ENCODE measurements at places on chromosomes 7 and 10.

DNA sequence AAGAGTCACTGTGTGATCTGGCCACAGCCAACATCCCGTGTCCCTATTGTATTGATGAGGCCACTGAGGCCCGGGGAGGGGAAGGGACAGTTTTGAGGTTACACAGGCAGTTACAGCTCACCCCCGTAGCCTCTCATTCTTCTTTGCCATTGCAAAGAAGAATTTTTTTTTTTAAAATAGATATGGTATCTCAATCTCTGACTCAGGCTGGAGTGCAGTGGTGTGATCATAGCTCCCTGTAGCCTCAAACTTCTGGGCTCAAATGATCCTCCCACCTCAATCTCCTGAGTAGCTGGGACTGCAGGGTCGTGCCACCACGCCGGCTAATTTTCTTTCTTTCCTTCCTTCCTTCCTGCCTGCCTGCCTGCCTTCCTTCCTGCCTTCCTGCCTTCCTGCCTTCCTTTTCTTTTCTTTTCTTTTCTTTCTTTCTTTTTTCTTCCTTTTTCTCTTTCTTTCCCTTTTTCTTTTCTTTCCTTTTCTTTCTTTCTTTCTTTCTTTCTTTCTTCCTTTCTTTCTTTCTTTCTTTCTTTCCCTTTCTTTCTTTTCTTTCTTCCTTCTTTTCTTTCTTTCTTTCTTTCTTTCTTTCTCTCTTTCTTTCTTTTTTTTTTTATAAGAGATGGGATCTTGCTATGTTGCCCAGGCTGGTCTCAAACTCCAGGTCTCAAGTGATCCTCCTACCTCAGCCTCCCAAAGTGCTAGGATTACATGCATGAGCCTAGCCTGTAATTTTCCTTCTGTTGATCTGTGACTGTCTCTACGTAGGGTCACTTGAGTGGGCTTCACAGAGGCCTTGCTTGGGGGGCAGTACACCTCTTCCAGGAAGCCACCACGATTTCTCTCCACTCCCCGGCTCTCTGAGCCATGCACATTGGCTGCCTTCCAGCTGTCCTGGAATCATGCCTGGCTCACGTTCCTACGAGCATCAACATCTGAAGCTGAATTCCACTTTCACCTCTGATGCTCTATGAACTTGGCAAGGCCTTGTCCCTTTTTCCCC, 31.3 kb downstream of the TMEM270 start:
- DNase-seq = no peak

GRCh38 chr7:50908628-50909290, 126.1 kb upstream of the GRB10 start:
- no peak for DNase-seq

DNA sequence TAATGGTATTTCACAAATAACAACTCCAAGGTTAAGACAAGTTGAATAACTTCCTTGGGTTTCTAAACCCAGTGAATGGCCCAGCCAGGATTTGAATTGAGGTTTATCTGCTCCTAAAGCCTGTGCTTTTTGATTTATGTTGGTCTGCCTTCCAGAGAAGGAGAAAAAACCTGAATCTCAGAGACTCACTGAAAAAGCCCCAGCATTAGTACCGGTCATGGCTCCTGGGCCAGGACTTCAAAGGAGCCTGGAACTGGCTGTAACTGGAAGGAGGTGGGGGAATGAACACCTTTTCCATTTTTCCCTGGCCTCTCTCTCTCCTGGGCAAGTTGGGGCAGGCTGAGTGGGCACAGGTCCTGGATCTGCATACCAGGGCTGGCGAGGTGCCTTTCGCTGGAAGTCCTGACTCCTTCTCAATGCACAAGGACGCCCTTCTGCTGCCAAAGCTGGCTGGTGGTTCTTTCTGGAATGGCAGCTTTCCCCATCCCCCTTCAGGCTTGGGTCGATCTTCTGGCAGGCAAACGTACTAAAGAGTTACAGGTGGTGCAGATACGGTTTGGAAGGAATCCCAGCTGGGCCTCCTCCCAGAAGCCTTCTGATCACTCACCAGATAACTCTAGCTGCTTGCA, 268.2 kb downstream of the PTEN start:
- no peak for DNase-seq

DNA sequence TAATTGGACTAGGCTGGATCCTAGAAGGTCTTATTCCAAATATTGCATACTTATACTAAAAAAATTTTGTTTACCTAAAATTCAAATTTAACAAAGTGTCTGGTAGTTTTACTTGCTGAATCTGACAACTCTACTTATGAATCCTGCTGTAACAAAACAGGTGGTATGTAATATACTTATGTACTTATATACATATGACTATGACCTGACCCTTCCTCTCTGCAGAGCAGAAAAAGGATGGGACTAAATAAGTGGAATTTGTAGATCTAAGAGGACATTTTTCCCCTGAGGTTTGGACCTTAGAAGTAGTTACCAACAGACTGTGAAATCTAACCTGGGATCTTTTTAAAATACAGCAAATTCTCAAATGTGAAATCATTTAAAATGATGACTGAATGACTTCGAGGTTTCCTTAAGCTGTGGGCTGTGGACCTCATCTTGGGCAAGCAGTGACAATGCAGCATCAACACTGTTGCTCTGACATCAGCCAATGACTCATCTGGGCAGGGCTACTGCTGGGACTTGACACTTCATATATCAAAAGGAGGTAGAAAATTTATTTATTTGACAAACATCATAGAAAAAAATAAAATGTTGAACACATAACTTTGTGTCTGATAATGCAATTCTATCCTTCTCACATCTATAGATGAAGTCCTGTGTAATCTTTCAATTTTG, 73.6 kb downstream of the RELN start:
- DNase-seq = no peak

DNA sequence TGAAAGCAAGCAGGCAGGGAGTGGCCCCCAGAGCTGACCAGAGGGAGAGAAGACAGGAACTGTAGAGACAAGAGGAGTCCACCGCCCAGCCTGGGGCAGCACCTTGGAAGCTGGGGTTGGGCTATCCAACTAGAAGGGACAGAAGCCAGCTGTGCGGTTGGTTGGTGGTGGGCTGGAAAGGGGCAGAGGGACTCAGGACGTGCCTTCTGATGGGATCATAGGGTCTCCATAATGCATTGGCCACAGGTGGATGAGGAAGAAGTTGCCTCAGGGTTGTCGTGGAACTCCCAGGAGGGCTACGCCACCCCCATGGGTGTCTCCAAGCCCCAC, 114.0 kb upstream of the RET start:
- no peak for DNase-seq

DNA sequence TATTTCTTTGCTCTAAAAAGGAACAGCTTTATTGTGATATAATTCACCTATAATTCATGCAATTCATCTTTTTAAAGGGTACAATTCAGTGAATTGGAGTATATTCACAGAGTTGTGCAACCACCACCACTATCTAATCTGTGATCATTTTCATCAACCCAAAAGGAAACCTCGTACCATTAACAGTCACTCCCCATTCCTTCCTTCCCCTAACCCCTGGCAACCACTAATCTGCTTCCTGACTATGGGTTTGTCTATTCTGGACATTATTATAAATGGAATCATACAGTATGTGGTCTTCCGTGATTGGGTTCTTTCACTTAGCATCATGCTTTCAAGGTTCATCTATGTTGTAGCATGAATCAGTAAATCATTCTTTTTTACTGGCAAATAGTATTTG, 52.3 kb downstream of the MKI67 start:
- DNase-seq = no peak

- no peak for DNase-seq
These were observed 89.4 kb downstream of the SH3PXD2A start for GRCh38 chr10:103765981-103766380.

DNA sequence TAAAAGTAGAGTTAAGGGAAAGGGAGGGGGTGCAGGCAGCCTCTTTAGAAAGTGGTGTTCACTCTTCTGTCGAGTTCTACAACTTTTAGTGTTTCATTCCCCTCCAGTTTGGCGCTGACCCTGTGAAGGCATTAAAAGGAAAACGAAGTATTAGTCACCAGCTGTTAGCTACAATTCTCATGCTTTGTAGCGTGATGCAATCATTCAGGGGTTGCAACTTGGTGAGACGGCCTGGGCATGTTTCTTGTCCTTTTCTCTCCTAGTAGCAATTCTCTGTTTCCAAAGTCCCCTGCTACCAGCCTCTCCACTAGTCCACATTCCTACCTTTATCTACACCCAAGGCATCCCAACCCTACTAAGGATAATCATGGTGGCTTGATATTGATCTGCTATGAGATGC, 33.7 kb upstream of the DGKI start:
- no peak for DNase-seq

GRCh38 chr7:92563345-92563744, 26.8 kb downstream of the FAM133B start:
- no peak for DNase-seq

DNA sequence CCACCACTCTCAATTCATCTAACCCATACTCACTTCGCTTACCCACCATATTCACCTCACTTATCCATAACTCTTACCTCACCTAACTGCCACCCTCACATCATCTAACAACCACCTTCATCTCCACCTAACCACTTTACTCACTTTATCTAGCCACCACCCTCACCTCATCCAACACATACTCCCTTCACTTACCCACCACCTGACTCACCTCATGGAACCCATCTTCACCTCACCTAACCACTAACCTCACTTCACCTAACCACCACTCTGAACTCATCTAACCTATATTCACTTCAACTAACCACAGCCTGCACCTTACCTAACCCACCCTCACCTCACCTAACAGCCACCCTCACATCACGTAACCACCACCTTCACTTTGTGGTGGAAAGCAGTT, 84.2 kb downstream of the VIPR2 start:
- DNase-seq = no peak

GRCh38 chr10:63431962-63432797, 33.6 kb downstream of the JMJD1C start:
- DNase-seq = no peak

GRCh38 chr10:16866541-16867275, 49.5 kb upstream of the RSU1 start:
- DNase-seq = no peak

- no peak for DNase-seq
These were observed 49.1 kb downstream of the RAB11FIP2 start for GRCh38 chr10:117997673-117998072.

DNA sequence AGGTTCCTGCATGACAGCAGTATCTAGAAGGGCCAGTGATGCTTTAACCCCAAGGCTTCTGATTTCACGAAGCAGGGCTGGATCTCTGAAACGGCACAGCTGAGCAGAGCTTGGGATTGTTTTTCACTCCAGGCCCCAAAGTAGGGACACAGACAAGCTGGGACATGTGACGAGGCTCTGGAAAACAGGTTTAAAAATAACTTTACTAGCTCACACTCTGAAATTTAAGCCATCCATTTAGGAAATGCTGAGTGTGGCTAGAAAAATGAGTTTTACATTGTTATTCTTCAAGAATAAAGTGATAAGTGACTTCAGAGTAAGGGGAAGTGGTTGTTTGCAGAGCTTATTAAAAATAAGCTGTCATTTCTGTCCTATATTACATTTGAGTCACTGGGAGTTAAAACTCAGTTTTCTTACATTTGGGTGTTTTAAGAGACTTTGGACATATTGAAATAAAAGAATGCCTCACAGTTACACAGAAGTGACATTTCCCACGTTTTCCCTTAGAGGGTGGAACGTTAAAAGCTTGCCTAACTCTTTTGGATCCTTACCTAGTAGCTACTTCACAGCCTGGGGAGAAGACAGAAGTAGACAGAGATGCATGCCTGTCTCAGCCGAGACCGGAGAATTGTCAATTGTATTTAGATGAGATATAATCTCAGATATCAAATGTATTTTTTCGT, 107.8 kb downstream of the GALNT17 start:
- DNase-seq = peak; percentile 37

DNA sequence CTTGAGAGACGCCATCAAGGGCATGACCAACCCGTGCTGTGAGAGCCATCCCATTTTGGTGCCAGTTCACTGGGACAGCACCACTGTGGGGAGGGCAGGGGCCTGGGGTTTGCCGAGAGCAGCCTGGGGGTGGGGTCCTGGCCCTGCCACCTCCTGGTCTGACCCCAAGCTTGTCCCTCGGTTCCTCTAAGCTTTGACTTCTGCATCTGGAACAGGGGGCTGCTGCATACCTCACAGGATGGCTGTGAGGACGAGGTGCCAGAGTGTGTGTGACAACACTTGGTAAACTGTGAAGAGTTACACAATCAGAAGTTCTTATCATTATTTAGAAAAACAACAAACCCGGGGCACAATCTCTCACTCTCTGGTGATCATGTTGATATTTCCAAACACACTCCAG, 89.9 kb downstream of the CRTAC1 start:
- no peak for DNase-seq

DNA sequence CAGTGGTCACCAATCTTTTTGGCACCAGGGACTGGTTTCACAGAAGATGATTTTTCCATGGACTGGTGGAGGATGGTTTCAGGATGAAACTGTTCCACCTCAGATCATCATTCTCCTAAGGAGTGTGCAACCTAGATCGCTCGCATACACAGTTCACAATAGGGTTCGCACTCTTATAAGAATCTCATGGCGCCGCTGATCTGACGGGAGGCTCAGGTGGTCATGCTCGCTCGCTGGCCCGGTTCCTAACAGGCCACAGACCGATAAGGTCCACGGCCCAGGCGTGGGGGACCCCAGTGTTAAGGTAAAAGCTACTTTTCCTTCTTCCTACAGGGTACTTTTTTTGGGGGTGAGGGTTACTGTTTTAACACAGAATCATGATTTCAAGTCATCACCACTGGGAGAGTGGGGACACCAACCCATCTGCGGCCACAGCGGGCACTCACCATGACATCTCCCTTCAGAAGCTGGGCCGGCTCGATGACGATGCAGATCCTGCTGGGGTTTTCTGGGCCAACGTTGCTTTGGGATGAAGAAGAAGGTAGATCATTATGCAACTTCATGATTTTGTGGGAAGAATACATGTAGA, 170.5 kb downstream of the TNS3 start:
- no peak for DNase-seq

GRCh38 chr7:11875635-11876034, 43.6 kb upstream of the THSD7A start:
- DNase-seq = no peak

DNA sequence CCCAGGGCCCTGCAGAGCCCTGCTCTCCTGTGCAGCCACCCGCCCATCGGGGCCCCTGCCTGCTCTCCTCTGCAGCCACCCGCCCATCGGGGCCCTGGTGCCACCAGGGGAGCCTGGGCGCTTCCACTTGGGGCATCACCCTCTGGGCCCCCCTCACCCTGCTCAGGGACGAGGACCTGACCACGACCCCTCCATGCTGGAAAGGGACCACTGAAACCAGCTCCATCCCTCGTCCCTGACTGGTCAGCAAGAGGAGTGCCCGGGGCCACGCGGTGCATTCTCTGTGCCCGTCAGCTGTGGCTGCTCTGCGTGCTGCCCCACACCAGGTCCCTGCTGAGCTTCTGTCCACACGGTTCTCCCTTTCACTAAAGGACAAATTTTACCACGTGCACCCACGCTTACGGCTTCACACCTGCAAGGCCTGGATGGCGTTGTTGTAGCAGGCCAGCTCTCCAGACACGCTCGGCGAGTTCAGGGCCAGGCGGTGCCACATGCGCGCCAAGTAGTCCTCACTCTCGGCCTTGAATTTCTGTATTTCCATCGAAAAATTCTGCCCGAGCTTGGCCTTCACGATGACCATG, 57.6 kb downstream of the CFAP46 start:
- DNase-seq = no peak

- no peak for DNase-seq
These were observed 96.3 kb downstream of the PRKAG2 start for GRCh38 chr7:151780631-151781030.

- no peak for DNase-seq
These were observed 41.6 kb downstream of the SH2D4B start for GRCh38 chr10:80579181-80579763.
